ENCODE measurements at places on chromosomes 7 and 10.

DNA sequence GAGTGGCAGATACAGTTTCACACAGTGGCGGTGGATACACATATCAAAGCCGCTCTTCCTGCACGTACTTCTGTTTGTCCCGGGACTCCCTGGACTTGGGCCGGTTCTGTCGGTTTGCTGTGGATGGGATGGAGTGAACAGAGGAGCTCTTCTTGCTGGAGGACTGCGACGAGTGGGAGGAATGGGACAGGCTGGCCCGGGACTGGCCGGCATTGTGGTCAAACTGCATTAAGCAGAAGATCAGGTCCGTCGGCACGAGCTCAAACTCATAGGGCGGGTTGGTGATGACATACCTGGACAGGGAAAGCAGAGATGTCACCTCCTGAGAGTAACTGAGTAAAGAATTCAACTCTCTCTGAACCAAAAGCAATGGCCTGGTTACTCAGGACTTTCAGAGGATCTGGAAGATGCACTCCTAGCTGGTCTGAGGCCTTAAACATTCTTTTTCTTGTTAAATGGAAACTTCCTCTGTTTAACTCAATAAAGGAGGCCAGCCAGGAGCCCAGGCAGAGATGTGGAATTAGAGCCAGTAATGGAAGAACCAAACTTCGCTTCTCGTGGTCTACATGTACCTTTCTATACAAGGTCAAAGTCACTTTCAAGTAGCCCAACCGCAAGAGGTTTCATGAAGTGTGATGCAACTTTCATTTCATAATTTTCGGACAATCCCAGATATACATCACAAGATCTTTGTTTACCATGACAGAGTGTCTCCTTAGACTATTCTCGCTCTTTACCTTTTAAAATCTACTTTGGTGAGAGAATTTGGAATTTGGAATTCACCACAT lies 750.2 kb downstream of the KCNMA1 start:
- DNase-seq, result no peak

- no peak for DNase-seq
Measured at GRCh38 chr7:79300573-79300972, 152.9 kb downstream of the MAGI2 start.

DNA sequence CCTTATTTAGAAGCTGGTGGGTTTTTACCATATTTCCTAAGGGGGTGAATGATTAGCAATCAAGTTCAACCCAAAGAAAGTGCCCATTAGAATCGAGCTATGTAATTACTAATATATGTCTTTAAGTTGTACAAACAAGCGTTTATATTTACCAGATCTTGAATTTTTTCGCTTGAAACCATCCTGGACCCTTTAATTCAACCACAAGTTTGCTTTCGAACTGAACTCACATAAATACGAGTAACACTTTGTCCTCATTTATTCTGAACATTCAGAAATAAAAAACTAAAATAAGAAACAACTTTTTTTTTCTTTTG lies 1.5 kb downstream of the SRI start:
- DNase-seq, result no peak

- DNase-seq, result no peak
Measured at GRCh38 chr10:116109881-116110280, 163.1 kb downstream of the GFRA1 start.

GRCh38 chr7:66296001-66296521 lies 90.9 kb downstream of the TPST1 start:
- DNase-seq, result no peak

DNA sequence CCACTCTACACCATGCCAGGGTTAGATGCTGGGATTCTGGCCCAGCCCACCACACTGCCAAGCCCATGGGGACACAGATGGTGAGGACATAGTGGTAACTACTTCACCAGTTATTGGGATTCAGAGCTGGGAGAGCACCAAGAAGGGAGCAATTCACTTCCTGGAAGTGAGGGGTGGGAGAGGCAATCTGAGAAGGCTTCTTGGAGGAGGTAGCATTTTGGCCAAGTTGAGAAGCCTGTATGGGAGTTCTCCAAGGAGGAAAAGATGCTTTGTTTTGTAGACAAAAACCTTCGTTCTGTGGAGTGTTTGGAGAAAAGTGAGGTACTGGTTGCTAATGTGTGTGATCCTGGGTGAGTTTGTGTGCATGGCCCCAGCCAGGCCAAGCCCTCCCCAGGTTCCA lies 3.8 kb upstream of the PRKRIP1 start:
- no peak for DNase-seq
